ENCODE measurements at places on chromosomes 4 and X.

DNA sequence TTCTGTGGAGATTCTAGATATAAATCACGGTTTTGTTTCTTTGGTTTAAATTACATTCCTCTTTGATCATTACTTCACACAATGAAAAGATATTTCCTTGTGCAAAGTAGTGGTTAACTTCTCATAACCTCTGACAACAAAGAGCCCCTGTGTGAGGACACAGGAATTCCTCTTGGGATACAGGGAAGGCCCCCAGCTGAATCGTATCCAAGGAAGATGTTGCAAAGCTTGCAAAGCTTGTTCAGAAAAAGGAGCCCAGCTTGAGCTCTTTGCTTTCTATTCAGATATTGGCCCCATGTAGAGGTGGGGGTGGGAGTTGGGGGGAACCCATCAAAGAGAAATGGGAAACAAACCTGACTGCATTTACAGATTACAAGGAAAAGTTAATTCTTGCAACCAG lies 145.7 kb downstream of the RELL1 start:
- no peak for DNase-seq

GRCh38 chr4:128825226-128825625 lies 15.7 kb downstream of the JADE1 start:
- DNase-seq = no peak

GRCh38 chr4:17865866-17866363 lies 55.1 kb downstream of the NCAPG start:
- DNase-seq = no peak

DNA sequence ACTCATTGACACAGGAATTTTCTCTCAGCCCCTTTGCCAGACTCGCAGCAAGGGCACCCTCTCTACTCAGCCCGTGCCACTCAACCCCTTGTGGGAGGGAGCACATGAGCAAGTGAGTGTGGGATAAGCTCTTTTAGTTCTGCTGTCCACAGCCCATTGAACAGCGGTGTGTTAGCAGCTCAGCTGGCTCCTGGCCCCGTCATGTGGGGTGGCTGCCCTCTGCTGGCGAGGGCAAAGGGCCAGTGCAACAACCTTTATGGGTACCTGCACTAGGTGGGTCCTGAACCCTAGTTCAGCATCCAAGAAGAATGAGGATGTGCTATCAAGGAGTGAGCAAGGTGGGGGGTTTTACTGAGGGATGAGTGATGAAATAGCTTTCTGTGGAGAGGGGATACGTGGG lies 85.0 kb upstream of the ZNF81 start:
- peak; percentile 78 for DNase-seq

DNA sequence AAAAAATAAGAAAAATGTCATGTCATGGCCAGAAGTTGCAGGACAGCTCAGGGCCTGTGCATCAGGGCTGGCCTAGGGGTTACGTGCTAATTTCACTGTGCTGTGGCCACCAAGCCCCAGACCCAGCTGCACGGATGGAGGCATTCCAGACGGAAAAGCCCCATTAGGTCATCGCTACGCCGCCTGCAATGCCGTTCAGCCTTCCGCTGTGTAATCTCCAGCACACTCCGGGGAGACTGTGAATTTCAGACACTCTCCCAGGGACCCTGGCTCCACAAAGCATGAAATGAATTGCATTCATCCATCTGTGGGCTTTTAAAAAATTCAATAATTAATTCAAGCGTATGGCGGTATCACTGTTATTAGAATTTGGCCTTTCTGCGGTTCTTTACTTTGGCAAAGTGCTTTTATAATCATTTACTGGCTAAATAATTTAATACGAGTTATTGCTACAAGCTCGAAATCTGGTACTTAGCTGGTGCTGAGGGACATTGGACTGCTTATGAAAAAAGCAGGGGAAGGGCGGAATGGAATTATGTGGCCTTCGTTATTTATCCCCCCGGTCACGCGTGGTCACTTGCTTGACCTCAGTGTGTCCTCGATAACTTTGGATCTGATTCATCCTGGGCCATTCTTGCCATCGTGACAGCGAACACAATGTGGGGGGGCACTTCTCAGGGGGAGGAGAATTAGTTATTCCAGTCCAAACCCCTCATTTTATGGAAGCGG lies 9.0 kb upstream of the NSG1 start:
- no peak for DNase-seq

All from Karpas-422 (cell line).